Frontal cortex (tissue), 4 donors: ENCODE measurements at places on chromosomes 3 and 15.

DNA sequence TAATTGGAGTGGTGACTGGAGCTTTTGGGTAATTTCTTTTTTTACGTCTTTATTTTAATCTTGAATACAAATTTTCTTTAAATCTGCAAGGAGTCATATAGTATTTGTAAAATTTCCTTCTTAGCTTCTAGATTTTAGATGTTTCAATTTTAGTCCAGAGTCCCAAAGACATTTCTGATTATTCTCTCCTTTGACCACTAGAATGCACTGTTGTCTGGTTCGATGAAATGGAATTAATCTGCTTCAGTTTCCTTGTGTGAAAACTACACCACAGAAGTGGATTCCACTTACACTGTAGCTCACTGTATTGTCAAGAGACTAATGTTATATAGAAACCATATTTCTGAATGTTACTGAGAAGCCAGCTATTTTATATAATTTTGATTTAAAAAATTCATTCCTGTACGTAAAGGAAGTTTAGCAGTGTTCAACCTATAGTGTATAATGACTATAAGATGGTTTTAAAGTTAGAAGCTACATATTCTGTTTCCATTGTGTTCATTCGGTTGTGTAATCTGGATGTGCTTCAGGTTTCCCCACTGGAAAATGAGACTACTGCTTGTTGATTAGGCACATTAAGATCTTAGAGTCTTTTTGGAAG is 6.1 kb downstream of the GRAMD1C start:
- DNase-seq: no peak

DNA sequence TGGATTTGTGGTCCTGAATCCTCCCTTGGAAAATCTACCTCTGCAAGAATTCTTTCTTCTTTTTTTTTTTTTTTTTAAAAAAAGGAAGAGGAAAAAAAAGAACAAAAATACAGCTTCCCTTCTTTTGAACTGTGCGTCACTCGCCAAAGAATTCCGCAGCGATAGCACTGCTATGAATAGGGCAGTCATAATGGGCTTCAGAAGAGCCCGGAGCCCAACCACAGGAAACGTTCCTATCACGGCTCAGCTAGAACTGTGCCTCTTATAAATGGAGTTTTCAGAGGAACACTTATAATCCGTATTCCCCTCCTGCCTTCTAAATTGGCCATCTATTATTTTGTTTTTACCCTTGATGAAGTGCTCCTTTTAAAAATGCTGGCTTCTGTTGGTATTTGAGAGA is 227.7 kb downstream of the ADAMTS17 start:
- peak; percentile 71 for DNase-seq

DNA sequence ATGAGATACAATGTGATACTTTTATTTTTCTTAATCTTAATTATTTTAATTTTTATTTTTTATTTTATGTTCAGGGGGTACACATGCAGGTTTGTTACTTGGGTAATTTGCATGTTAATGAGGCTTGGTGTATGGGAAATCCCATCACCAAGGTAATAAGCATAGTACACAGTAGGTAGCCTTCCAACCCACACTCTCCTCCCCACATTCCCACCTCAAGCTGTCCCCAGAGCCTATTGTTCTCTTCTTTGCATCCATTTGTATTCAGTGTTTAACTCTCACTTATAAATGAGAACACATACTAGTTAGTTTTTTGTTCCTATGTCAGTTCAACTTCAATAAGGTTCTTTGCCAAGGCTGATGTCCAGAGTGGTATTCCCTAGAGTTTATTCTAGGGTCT is 1375.4 kb downstream of the NSUN3 start:
- DNase-seq: no peak

GRCh38 chr3:173913974-173914421 is 516.5 kb downstream of the NLGN1 start:
- DNase-seq: no peak

DNA sequence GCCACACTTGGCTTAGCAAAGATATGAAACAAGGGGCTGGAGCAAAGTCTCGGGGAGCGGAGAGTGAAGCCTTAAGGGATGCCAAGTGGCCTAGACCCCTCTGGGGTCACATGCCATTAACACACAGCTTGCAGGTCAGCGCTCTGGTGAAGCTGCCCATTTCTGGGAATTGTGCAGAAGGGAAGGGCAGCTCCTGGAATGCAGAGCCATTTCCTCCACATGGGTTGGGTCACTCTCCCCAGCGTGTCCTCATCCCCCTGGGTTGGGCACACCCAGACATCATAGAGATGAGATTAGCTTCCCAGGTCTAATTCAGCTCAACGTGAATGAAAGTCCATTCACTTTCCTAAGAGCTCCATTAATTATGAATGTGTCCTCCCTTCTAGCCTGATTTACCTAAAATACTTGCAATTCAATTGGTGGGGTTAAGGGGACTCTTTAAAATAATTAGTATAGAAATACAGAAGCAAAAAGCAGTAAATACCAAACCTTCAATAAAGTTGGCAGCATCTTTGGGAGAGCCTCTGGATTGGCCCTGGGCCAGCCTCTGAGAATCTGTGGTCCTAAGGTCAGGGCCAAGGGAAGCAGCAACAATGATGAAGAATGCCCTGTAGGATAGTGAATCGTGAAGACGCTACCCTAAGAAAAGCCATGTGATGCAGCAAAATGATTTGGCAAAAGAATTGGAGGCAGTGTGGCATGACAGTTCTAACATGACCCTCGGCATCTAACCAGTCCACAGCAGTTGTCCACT is 17.8 kb downstream of the MRAS start:
- no peak for DNase-seq

- DNase-seq: no peak
Measured at GRCh38 chr15:56698270-56698669, 35.0 kb downstream of the ZNF280D start.

DNA sequence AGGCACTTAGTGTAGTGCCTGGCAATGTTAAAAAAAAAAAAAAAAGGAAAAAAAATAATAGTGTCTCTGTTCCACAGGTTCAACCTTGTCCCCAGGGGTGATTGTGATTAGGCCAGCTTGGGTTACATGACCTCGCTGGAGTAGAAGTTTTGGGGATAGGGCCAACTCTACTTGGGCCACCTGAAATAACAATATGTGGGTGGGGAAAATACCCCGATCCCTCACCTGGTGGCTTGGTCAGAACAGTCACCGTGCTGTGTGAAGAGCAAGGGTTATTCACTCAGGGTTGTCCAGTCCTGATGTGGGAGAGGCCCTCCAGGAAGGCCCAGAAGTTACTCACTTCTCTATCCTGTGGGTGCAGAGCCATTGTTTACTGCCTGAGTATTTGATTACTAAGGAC is 19.5 kb downstream of the XYLB start:
- DNase-seq: no peak

DNA sequence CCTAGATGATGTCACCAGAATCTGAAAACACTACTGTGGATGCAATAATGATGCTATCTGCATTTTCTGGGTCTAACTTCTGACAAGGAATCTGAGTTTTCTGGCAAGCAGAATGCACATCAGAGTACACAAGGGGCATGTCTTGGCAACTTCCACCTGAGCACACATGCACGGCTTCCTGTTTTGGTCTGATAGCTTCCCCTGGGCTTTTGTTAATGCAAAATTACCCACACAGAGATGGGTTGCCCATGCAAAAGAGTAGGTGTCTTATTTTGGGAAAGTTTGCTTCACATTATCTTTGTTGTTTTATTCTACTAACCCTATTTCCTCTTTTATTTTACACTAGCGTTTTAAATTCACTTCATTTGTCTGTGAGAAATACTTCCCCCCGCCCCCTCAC is 74.2 kb upstream of the SATB1 start:
- no peak for DNase-seq

- DNase-seq: no peak
Measured at GRCh38 chr15:65414841-65415621, 7.7 kb downstream of the IGDCC4 start.

GRCh38 chr3:40055361-40055760 is 246.0 kb downstream of the MYRIP start:
- DNase-seq: no peak

DNA sequence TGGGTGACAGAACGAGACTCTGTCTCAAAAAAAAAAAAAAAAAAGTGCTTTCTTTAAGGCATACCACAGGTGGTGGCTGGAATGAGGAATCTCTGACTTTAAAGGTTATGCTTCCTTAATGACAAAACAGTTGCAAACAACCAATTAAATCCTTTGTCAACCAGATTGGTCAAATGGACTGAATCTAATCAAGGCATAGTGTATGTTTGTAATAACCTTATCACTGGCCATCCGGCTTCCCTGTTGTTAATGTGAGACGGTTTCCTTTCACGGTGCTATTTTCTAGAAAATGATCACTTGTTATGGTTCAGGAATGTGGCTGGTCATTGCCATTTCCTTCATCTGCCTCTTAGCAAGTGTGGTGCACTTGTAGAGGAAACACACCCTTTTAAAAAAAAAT is 75.9 kb downstream of the FLNB start:
- DNase-seq: no peak

GRCh38 chr3:24493746-24494617 is 668 bp downstream of the THRB start:
- DNase-seq: peak; percentile 58

GRCh38 chr3:127438371-127438770 is 150.5 kb upstream of the PRR20G start:
- no peak for DNase-seq

GRCh38 chr3:106446271-106446670 is 577.5 kb upstream of the CBLB start:
- DNase-seq: no peak

GRCh38 chr3:24062916-24063315 is 117.8 kb downstream of the NR1D2 start:
- DNase-seq: no peak

GRCh38 chr3:76976996-76977395 is 62.9 kb upstream of the ROBO2 start:
- no peak for DNase-seq

DNA sequence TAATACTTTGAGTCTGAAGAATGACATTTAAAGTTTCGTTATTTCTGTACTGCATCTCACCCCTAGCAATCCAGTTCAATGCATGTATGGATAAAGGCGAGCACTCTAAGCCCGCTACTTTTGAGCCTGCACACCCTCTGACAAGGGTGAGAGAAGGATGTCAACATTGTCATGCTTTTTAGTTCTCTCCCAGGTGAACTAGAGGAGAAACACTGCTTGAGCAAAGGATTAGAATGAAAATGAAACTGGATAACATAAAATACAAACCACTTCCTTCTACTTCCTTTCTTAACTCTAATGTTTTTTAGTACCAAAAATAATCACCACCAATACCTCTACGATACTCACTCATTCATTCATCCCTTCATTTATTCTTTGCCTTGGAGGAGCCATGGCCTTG is 588.7 kb upstream of the NR2F2 start:
- no peak for DNase-seq

GRCh38 chr3:37540786-37541185 is 320.9 kb upstream of the CTDSPL start:
- DNase-seq: no peak

DNA sequence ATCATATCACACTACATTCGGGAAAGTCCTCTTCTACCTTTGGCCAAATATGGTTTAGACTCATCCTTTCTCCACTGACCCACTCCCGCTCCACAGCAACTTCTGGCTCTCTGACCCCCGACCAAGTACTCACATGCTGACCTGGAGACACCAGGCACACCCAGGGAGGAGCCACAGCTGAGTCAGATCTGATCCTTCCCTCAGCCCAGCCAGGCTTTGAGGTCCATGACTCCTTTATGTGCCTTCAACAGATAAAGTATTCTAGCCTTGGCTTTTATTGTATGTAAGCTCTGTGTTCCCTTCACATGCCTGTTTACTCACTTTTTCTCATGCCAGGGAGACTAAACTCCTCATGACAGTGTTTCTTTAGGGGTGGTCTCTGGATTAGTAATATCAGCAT is 166.9 kb upstream of the UMPS start:
- no peak for DNase-seq

DNA sequence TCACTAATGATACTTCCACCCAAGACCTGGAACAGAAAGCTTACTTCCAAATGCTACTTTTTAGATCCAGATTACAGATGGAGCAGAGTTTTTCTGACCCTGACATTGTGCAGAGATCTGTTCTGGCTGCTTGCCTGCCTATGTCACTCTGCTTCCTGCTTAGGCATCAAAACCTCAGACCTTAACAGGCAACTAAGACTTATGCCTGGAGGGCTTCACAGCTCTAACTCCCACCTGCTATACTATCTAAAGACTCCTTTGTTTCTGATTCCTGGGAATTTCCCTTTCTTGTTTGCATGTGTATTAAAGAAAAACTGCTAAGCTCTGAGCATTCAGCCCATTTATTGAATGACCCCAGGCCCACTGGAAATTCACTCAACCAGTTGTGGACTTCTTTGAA is 157.4 kb upstream of the NPHP3 start:
- no peak for DNase-seq

- DNase-seq: no peak
Measured at GRCh38 chr3:190108804-190109203, 11.9 kb downstream of the P3H2 start.
